ENCODE measurements at places on chromosomes 1 and 21.

GRCh38 chr1:212700223-212700891, 717 bp upstream of the BATF3 start:
- DNase-seq = peak; percentile 33

GRCh38 chr1:157562515-157562914, 10.2 kb upstream of the FCRL5 start:
- no peak for DNase-seq

DNA sequence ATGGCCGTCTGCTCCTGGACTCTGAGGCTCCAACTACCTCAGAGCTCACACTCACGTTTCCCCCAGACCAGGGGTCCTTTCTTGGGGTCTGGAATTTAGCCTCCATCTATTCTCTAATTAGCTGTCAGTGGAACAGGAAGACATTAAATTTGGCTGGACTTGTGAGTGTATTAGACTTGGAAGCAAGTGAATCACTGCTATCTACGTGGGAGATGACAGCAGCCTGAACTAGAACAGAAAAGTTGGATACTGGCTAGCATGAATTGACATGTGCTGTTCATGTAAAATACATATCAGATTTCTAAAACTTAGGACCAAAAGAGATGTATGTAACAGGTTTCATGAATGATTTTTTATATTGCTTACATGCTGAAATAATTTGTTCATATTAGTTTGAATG, 28.0 kb downstream of the TAF5L start:
- no peak for DNase-seq

DNA sequence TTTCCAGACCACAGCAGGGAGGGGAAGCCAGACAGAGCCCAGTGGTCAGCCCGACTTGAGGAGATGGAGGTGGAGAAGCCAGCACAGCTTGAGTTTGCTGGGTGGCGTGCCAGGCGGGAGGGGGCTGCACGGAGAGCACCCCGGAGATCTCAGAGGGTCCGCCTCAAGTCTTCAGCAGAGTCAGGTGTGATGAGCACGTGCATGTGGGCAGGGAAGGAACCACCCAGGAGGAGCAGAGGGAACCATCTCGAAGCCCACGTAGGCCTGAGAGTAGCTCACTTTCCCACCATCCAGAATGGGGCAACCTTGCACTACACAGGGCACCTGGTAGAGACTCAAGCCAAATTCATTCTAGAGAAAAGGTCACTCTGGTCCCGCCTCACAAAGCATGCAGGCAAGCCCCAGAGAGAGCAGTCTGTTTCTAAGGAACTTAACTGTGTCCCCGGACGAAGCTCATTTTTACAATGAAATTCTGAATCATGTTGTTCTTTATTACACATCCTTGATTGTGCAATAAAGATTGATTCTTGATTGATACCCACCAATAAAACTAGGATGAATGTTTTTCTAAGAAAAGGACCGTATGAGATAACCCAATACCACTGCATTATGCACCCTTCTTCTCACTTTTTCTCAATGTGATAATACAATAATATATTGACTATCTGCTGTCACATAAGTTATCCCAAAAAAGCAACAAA, 64.2 kb downstream of the FHAD1 start:
- DNase-seq = no peak

DNA sequence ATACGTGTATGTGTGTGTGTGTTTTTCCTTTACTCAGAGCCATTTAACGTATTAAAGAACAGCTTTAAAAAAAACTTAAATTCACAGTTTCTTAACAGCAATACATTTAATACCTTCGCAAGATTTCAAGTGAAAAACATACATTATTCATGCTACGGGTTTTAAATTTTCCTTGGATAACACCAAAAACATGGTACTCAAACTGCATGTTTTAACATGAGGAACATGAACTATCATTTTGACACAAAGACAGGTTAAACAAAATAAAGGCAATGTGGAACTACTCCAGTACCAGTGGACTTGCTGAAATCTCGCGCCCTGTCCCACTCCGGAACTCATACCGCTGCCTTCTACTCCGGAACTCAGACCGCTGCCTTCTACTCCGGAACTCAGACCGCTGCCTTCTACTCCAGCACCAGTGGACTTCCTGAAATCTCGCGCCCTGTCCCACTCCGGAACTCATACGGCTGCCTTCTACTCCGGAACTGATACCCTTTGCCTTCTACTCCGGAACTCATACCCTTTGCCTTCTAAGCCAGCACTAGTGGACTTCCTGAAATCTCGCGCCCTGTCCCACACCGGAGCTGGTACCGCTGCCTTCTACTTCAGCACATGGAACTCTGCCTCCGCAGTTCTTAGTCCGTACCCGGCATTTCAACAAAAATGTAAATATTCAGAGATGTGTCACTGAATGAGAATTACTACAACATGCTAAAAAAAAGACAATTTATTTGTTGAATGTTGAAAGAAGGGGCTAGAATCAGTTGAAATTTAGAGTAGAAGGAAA, 148.6 kb downstream of the NCAM2 start:
- DNase-seq = no peak

- DNase-seq = no peak
These were observed 62.2 kb downstream of the NME7 start for GRCh38 chr1:169305356-169305755.

GRCh38 chr1:118335331-118335732, 150.3 kb upstream of the SPAG17 start:
- DNase-seq = no peak

- DNase-seq = no peak
These were observed 9.3 kb upstream of the ITGB2 start for GRCh38 chr21:44929799-44930542.

DNA sequence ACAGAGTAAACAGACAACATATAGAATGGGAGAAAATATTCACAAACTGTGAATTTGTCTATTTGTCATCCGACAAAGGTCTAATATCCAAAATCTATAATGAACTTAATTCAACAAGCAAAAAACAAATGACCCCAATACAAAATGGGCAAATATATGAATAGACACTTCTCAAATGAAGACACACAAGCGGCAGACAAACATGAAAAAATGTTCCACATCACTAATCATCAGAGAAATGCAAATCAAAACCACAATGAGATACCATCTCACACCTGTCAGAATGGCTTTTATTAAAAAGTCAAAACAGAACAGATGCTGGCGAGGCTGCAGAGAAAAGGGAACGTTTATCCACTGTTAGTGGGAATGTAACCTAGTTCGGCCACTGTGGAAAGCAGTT, 72.7 kb downstream of the SMYD3 start:
- no peak for DNase-seq

DNA sequence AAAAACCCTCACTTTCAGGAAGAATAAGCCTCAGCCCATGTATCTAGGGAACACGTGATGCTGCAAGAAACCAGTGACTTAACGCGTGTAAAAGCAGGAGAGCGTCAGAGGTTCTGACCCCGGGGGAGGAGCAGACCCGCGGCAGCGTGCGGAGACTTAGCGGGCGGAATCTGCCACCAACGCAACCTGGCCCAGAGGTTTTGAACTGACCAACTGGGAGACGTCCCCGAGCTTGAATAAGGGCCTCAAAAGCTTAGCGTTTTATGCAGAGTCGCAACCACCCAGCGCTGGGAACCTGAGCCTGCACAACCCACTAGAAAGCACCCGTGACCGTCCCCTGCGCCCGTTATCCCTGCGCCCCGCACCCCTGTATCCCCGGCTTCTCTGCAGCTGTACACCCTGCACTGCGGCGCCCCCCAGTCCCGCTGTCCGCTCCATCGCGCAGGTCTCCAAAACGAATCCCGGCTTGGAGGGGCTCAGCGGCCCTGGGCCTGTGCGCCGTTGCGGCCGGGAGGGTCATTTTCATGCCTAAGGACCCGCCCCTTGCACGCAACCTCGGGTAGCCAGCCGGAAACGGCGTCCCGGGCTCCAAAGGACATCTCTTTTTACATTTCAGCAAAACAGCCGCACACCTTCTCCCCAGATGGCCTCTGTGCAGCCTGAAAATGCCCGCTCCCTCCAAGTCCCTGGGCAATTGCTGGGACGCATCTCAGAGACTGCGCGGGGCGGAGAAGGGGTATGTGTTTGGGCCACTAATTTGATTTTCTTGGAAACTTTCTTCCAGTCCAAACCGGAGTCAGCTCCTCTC, 29.4 kb upstream of the TRIM17 start:
- DNase-seq = no peak

DNA sequence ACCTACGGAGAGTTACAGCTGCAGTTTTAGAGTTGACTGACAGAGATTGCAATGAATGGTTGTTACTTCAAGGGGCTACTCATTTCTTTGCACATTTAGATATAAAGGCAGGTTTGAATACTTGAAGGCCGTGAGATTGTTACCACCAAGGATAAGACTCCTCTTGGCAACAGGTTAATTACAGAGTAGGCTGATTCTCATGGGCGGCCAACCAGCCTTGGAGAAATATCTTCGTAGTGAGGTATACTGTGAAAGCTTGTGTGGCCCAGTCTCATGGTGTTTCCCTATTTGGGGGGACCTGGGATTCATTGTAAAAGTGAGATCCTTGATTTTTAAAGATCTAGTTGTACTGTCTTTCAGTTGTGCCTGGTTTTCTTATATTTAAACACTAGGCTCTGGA, 103.2 kb upstream of the OLFM3 start:
- no peak for DNase-seq

GRCh38 chr1:2566101-2567045, 10.2 kb downstream of the TNFRSF14 start:
- DNase-seq = no peak

- DNase-seq = no peak
These were observed 22.1 kb downstream of the PTPRF start for GRCh38 chr1:43552813-43553212.

- no peak for DNase-seq
These were observed 124.3 kb downstream of the PBX1 start for GRCh38 chr1:164683235-164683634.

- no peak for DNase-seq
These were observed 29.1 kb upstream of the GFI1 start for GRCh38 chr1:92515796-92516201.

GRCh38 chr1:79006564-79006963, at the start of gene ADGRL4:
TSS of gene ADGRL4 (minus strand) at chr1:79006730. CDS start at chr1:79006654, 76 bp downstream.
- DNase-seq = no peak

GRCh38 chr21:32192291-32193097, 86.4 kb downstream of the MIS18A start:
- DNase-seq = no peak

- DNase-seq = peak; percentile 99
These were observed at the start of gene SRP9 for GRCh38 chr1:225777583-225778336. TSS of gene SRP9 (plus strand) at chr1:225777826. CDS start at chr1:225777941, 115 bp downstream.

DNA sequence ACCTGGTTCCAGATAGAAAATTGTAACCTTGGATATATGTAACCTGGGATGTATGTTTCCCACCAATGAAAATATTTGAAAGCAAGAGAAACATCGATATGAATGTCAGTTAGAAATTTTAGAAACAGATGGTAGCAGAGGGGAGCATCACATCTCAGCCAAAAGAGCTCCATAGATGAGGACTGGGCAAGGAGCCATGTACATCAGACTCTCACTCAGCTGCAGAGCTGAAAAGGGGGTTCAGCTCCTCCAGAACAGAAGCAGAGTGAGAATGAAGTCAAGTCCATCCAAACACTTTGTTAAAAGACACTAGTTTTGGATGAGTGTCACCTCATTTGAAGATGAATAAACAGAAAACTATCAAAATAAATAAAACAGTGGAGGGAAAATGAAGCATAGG, 202.4 kb downstream of the HMCN1 start:
- DNase-seq = no peak

DNA sequence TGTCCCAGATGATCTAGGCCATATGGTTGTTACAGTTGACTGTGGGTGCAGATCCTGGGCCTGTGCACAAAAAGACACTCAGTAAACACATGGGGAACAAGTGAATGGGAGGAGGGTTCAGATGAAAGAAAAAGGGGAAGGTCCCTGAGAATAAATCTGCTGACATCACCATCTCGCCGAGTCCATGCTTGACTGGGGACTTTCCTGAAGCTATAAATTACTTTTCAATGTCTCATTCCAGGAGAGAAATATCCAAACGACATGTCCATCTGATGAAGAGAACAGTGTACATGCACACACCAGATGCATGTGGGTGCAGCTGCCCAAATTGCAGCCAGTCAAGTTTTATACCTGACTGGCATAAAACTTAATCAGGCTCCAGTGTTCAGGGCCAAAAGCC, 109.0 kb downstream of the HIVEP3 start:
- no peak for DNase-seq

DNA sequence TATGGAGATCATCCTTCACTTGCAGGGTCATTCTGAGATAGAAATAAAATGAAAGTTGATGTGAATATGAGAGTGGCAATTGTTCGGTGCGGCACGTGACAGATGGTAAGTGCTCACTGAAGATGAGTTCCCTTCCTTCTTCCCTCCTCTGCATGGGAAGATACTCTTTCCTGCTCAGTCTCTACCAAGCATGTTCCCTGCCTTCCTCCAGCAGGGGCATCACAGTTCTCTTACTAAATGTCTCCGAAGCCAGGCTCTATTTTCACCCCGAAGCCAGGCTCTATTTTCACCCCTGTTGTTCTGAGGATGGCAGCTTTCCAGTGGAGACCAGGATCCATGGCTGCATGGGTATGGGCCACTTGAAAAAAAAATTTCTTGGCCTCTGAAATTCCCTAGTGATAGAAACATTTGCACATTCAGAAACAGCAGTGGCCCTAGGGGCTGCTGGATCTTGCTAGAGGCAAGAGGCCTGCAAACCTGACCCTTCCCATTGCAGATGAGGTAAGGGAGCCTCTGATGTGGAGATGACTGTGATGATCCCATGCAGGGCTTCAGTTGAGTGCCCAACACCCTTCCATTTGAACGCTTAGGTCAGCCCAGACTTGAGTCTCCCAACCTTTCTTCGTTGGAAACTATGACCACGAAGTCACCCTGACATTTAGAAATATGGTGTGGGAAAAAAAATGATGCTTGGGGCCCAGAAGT, 123.7 kb upstream of the HMGB4 start:
- DNase-seq = no peak

GRCh38 chr1:219991511-219991810, 54.8 kb downstream of the EPRS1 start:
- no peak for DNase-seq

- DNase-seq = no peak
These were observed 10.2 kb downstream of the C1orf216 start for GRCh38 chr1:35708441-35708921.

DNA sequence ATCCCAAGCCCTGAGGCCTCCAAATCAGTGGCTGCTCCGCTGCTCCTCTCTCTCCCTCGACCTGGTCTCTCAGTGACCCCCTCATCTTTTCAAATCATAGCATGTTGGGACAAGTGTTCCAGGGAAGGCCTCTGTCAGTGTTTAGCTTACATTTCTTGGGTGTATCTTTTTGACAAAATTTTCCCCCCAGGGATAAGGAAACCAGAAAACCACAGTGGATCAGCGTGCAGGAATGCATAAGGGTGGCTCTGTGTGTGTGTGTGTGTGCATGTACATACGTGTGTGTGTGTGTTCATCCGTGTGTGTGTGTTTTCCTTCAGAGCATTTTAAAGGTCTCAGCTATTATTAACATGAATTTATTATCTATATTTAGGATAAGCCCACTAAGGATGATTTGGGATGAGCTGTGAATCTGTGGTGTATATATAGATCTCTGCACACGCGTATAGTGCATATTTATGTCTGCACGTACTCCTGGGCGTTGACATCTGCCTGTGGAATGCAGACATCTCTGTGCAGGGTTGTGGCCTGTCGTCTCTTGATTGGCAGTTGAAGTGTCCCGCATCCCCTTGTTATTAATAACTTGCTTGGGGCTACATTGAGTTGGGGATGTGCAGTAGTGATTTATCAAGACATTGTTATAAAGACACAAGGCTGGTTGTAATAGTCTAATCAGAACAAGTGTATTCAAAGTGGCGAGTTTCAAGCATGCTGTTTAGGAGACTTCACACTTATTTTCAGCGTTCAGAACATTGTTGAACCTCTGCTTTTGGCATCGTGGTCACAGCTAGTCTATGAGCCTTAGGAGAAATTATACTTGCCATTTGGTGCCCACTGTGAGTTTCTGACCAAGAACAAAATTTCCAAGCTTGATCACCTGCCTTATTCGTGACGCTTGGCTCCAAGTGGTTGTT, 55.6 kb downstream of the GALNT2 start:
- DNase-seq = no peak

Data from effector CD4-positive, alpha-beta T cell (primary cell).